ENCODE measurements at places on chromosomes 7 and 10.

DNA sequence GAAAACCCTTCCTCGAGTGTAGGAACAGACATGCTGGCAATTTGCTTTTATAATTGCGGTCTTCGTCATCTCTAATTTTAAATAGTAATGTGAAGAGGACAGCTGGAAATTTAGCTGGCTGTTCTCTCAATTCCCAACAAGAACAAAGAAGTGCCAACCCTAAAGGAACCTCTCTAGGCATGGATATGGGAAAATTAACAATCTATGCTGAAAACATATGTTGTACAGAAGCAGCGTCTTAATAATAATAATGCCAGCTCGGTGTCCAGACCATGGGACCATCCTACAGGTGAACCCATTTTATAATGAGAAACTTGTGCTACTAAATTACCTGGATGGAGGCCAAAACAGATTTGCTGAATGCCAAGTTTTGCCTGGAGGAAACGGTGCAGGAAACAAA is 641.4 kb upstream of the MGMT start:
- DNase-seq, result no peak

GRCh38 chr10:31694929-31695837 is 233.4 kb downstream of the ARHGAP12 start:
- no peak for DNase-seq

DNA sequence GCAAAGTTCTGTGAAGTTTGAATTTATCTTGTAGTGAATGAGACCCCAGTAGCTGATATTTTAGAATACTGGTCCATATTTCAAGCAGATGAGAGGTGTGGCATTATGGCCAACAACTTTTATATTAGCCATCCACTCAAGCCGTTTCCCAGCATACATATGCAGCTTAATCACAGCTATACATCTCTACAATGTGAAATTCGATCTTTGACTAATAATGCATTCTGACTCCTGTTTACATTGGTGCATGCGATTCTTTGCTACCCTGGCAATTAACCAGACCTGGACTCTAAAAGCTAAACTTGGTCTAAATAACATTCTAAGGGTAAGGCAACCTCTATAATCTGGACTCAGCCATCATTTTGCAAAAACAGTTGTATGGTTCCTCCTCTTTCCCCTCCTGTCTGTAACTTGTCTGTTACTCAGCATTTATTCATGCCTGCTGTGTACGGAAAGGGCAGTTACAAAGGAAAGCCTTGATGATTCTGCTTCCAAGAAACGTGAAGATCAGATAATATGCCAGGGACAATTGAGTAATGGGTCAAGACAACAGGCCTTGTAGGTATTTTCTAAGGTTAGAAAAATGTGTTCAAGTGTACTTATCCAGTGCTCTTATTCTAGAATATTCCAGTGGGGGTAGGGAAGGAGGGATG is 50.6 kb downstream of the PNLIPRP2 start:
- DNase-seq, result no peak

DNA sequence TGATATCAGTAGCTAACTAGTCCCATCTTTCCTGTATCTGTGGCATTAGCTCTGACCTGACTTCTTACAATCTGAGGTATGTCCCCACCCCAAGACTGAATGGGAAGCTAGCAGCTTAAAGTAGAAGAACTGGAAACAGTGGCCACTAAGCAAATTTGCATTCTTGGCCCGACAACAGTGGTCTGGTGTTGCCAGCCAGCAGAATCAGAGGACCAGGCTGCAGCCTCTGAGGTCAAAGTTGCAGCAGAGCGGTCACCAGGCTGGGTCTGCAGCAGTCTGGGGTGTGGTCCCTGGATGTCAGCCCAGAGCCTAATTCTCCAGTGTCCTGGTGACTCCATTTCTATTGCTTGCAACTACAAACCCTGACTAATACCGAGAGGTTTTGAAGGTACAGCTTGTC is 26.3 kb downstream of the FAM107B start:
- no peak for DNase-seq

DNA sequence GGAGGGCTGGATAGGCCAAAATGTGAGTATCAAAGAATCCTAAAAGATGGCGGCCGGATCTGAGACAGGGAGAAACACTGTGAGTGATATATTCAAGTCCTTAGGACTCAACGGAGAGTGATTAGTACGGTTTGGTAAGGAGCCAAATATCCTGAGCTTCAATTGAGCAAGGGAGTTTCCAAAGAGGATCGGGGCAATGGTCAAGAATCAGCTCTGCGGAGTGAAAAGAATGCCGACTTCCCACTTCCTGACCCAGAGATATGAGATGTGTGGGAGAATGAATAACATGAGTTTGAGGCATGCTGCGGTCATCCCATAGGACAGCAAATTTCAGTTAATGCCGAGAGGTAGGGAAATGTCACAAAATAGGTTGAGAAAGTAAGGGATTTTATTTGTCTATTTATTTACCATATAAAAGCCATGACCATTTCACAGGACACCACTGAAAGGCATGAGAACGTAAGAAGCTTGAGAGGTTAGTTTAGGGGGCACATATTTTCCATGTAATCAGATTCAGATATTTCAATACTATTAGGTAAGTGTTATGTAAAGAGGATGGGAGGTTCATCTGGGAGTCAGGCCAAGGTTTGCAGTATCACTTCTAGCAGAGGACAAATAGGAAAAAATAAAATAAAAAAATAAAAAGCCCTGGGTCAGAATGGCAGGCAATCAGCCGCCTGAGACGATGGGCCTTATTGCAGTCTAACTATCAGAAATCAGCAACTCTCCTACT is 165.6 kb downstream of the HGF start:
- no peak for DNase-seq

GRCh38 chr10:109317746-109318366 is 605.5 kb downstream of the XPNPEP1 start:
- DNase-seq, result no peak

GRCh38 chr7:25726781-25727311 is 425.2 kb upstream of the NFE2L3 start:
- DNase-seq, result no peak

DNA sequence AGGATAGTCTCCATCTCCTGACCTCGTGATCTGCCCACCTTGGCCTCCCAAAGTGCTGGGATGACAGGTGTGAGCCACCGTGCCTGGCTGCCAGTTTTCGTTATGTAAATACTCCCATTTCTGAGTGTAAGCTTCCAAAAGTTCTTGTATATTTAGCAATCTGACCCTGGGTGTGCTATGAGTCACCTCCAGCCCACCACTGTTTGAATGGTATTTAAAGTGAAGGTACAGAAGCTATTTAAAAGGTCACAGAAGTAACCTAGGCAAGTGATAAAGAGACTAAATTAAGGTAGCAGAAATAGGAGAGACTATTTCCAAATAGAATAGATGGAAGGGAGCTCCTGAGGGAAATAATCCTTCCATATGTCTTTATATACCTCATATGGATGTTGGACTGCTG is 3.9 kb upstream of the ANKRD7 start:
- no peak for DNase-seq

DNA sequence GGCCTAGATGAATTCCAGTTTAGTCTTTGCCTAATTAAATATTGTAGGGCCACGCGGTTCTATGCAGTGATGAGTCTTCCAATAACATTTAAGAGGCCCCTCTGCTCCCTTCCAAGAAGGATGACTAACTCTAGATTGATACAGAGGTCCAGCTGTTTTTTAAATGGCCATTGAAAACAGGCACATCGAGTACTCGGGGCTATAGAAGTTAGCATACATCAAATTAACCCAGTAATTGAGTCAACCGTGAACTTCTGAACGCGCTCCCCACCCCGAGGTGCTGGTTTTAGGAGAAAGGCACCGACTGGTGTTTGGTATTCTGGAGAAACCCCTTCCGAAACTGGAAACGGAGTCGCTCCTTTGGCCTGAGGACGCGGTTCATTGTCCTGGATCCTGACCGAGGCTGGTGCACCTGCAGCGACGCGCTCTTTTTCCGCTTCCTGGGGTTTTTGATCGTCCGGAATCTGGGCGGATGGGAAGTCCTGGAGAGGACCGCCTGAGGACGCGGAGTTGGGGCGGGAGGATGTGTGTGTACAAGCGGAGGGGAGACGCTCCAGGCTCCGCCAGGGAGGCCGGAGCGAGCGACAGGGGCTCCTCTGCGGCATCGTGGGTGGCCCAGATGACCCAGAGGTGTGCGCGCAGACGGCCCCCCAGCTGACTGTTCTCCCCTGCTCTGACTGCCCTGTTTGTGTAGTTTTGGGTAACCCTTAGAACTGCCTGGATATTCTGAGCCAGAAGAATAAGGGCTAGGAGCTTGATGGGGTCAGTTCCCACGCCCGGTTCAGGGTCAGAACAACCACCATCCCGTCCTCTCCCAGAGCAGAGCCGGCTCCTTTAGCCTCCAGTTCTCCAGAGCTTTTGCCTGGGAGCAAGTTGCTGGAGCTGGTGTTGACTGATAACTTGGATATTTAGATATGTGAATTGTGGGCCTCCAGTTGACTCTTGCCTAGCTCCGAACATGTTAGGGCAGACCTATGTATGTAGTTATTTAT is 711 bp downstream of the FAM221A start:
- DNase-seq, result peak; percentile 77

- no peak for DNase-seq
Measured at GRCh38 chr7:1950066-1950451, 280.0 kb downstream of the ELFN1 start.

DNA sequence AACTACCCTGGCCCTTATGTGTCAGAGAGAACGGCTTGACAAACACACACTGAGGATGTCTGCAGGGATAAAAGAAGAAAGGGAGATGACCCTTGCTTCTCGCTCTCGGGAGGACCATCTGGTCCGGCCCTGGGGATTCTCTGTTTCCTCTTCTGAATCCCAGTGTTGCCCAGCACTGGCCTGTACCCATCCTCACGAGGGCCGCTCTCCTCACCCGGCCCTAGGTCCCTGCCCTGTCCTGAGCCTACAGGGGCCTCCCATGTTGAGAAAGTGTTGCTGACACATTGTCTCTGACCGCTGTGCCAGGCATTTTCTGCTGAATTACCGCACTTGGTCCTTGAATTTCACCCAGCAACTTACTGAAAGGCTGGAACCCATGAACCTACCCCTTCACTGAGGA is 171.9 kb upstream of the LANCL2 start:
- no peak for DNase-seq

DNA sequence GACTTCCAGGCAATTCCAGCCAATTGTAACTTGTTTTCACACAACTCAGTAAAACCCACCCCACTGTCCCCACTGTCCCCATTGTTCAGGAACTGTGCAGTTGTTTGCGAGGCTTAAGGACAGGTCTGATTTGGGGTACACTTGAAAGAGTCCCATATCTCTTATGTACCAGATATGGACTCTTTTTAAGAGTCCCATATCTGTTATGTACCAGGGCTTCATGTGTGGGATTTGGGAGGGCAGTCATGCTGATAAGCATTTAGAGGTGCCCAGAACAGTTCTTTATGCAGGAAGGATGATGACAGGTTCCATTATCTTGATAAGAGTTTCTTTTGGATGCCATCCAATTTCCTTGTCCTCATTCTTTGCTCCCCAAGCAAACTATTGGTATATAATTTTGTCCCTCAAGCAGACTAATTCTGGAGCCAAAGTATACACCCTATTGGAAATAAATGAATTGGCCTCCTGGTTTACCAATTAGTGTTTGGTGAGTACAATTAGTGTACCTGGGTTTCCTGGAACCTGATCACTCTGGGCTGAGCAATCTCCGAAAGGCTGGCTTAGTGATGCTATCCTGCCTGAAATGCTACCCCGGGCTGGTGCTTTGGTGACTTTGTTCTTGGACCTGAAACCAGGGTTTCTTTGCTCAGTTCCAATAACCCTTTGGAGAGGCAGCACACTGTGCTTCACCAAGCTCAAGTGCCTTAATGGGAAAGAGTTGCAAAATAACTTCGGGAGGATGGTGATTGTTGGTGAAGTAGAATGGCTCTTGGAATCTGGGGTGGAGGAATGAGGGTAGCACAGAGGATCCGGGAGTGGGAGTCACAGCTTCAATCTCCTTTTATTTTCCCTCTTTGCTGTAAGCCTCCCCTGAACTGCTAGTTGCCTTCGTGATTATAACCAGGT is 6.2 kb upstream of the DMBT1 start:
- DNase-seq, result no peak

DNA sequence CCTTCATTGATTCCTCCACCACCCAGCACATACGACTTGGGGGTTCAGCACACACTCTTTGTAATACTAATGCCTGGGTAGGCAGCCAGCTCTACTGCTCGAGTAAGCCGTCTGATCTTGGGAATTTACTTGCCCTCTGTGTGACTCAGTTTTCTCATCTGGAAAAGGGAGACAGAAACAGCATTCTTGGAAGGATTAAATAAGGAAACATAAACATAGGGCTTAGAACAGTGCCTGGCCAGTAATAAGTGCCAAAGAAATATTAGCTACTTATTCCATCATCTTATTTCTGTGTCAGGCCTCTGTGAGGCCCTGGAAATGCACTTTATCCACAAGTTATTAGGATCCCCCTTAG is 130.1 kb downstream of the TNS3 start:
- DNase-seq, result no peak

DNA sequence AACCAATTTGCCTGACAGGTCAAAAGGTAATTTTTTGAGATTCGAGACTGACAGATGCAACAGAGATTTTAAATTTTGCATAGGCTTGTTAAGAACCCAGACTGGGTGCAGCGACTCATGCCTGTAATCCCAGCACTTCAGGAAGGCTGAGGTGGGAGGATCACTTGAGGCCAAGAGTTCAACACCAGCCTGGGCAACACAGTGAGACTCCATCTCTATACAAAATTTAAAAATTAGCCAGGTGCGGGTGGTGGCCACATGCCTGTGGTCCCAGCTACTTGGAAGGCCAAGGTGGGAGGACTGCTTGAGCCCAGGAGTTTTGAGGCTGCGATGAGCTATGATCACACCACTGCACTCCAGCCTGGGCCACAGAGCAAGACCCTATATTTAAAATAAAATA is 34.6 kb downstream of the AMZ1 start:
- DNase-seq, result no peak

DNA sequence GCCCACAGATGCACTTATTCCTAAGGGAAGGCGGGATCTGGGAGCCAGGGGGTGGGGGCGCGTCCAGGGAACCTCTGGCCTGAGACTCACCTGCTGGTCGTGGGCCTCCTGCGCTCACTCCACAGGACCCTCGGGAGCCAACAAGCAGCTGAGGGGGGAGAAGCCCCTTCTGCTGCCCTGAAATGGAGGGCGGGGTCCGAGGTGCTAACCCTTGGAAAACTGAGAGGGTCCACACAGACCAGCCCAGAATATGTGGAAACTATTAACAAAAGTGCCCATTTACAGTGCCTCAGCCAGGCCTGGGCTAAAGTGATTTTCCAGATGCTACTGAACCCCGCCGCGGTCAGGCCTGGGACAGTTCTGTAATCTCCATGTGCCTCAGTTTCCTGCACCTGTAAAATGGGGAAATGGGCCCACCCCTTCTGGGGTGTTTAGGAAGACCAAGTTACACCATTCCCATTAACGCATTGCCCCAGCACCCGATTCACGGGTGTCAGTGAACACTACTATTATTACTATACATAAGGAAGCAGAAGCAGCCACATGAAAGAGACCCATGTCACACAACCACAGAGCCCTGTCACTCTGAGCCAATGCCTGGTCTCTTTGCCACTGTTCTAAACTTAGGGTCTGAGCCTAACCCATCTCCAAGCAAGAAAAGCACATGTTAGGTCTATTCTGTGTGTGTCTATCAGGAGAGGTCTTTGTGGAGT is 630 bp upstream of the VSTM4 start:
- DNase-seq, result no peak

All from endothelial cell (in vitro differentiated cells).